Activated naive CD4-positive, alpha-beta T cell treated with Interleukin-2 at 50 U/mL for 16 hours (primary cell): ENCODE measurements at places on chromosomes 5 and 9.

GRCh38 chr5:140549237-140550144 is 2.0 kb downstream of the EIF4EBP3 start:
- DNase-seq, result no peak

- no peak for DNase-seq
Observed at GRCh38 chr5:174427304-174427703, 297.1 kb upstream of the MSX2 start.

GRCh38 chr5:112820246-112820645 is 40.8 kb upstream of the SRP19 start:
- no peak for DNase-seq

GRCh38 chr5:142836048-142836447 is 65.9 kb downstream of the ARHGAP26 start:
- DNase-seq, result no peak

- no peak for DNase-seq
Observed at GRCh38 chr5:79575996-79576395, 36.2 kb upstream of the TENT2 start.

DNA sequence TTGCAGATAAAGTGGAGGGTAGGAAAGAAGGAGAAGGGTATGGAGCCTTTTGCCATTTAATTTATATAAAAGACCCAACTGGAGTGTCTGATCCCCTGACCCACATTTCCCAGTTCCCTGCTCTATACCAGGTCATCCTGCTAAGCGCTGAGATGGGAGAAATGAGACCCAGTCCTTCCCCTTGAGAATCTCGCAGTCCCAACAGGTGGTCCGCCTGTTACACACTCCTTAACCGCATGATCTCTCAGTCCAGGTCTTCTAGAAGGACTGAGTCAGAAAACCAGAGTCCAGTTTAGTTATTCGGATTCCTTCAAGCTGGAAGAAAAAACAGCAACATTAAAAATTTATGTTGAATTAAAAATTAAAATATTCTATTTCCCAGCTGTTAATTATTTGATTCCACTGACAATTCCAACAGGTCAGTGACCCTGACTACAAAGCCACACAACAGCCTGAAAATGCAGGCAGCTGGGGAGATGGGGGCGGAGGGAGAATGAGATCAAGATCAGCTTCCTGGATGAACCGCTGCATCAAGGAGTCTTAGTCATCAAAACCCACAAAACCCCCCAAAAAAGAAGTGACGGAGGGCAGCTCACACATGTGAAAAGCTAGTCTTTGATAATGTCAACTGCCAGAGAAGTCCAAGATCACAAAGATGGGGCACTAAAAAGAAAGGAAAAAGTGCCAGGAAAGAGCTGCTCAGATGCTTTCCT is 44.0 kb downstream of the GGTA1 start:
- no peak for DNase-seq

DNA sequence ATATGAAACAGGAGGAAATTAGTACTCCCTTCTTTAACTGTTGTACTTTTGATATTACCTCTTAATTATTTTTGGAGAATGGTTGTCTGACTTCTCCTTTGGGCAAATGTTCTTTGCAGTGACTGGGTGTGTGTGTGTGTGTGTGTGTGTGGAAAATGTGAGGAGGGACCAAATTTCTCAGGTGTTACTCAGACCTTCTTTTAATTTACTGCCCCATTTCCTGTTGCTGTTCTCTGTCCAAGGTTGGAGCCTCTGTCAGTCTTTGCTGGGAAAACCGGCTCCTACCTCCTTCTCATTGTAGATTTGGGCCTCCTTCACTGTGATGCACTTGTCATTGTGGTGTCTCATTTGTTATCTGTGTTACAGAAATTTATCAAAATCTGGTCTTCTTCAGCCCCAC is 68.4 kb downstream of the PBX3 start:
- DNase-seq, result no peak

DNA sequence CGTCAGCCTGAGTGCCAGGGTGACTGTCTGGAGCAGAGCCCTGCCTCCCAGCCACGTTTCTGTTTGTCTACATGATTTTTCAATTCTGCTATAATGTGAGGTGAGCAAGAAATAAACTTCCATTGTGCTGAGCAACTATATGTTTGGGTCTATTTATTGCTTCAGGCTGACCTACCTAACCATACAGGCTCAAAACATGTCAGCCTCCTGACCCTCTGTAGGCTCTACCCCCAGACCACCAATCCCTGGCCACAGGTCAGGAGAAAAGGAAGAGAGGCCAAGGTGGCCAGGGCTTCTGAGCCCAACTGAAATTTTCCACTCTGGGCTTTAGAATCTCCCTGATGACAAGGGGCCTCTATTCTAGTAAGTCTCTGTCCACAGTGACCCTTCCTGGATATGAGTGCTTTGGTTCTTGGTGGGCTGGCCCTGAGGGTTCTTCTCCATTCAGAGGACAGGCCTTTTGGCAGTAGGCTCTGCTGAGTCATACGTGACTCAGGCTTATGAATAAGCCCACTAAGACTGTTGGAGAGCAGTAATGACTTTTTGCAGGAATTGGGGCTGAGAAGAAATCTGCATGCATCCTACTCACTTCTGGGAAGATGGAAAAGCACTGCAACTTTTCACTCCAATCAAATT is 117.2 kb upstream of the TBCA start:
- DNase-seq, result no peak

DNA sequence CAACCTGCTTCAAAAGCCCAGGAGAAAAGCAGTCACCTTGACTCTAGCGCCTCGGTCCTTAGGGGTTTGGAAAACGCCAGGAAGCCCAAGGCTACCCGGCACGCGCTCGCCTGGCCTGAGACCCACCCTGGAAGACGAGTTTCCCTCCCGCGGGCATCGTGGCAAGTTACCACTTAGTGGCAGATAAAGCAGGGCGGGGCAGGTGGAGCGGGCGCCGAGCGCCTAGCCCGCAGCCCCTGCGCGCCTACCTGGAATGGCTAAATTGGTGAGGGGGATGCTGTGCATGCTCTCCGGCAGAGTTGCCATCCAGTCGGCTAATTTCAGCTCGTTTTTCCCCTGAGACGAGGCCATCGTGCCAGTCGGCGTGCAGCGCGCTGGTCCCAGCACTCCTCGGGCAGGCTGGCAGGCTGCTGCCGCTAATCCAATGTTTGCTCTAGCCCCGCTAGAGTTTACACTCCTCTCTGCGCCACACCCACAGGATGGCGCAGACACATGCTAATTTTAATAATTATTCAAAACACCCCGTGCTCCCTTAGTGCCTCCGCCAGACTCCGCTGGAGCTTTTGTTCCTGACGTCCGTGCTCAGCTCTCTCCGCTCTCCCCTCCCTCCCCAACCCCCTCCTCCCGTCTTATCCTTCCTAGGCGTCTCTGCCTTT is at the start of gene PLCXD3:
PLCXD3 (minus strand) TSS at position 426 of the 656 bp plus-strand sequence; CDS start at position 351, 75 bp downstream.
- no peak for DNase-seq

DNA sequence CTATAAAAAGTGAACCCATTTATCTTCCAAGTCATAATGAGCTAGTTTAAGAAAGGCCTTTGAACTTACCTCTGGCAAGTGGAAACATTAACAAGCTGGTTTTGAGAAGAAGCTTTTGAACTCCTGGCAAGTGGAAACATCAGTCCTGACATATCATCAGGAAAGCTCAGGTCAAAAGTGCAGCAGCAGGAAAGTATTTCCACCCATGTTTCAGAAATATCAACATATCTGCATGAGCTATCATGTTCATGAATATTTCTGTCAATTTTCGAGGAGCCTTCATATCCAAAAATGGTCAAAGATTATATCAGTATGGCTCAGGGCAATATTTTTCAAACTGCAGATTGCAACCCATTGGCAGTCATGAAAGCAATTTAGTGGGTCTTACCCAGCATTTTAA is 133.9 kb downstream of the PLK2 start:
- no peak for DNase-seq

- DNase-seq, result peak; percentile 91
Observed at GRCh38 chr5:176653401-176654385, 6.4 kb downstream of the TSPAN17 start.

- no peak for DNase-seq
Observed at GRCh38 chr9:91843623-91844148, 106.3 kb downstream of the ROR2 start.

GRCh38 chr9:23120630-23121029 is 674.0 kb downstream of the DMRTA1 start:
- DNase-seq, result no peak

DNA sequence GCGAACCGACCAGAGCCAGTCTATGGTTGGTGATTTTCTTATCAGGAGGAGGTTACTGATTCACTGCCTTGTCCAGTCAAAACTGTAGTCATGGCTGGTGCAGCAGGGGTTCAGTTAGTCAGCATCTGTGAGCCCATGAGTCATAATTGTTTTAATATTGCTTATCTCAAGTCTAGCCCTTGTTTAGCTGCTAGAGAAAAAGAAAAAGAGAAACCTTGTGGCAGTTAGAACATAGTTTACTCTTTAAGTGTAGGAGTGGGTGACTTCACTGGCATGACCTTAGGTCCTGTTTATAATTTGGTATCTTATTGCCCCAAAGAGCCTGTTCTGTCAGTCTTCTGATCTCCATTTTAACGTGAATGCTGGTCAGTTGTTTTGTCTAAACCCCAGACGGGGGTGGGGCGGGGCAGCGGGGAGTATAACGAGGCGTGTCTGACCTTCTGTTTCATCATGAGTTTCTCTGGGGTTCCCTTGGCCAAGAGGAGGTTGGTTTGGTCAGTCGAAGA is 76.9 kb upstream of the NFIL3 start:
- peak; percentile 7 for DNase-seq

- DNase-seq, result no peak
Observed at GRCh38 chr9:116238776-116239340, 85.3 kb downstream of the PAPPA start.
